Caco-2 (cell line): ENCODE measurements at places on chromosomes 12 and 14.

GRCh38 chr12:110971189-110971920, 51.0 kb upstream of the MYL2 start:
- DNase-seq = no peak

DNA sequence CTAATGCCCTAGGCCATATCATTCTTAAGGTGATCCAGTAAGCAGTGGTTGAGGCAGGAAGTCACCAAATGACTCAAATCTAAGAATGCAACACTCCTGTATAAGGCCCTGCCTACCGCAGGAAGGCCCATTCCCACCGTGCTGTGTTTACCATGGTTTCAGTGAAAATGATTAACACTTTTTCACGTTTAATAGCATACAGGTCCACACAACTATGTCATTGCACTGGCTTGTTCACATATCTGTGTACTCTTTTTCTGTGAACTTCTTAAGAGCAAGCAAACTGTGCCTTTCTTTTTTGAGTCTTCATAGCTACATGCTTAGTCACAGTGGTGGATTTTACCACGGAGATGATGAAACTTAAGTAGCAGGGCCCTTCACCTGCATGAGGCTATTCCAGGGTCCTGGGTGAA, 214.9 kb downstream of the CNTN1 start:
- DNase-seq = no peak

GRCh38 chr12:64680235-64680634, 69.9 kb downstream of the RASSF3 start:
- DNase-seq = no peak

DNA sequence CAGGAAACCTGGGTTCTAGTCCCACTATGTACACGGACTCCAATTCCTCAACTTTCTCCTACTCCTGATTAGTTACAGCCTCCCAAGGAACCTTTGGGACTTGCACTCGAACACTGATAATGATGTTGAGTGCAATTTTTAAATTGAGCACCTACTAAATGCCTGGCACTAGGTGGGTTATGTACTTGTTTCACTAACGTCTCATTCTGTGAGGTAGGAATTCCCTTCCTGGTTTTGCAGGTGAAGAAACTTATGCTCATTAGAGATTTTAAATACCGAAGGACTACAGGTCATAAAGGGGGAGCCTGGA, 536 bp downstream of the PARPBP start:
- no peak for DNase-seq
